Muscle of back (tissue), 13 donors: ENCODE measurements at places on chromosomes 2 and 18.

GRCh38 chr18:63254716-63255399 is 64.7 kb downstream of the BCL2 start:
- no peak for DNase-seq

DNA sequence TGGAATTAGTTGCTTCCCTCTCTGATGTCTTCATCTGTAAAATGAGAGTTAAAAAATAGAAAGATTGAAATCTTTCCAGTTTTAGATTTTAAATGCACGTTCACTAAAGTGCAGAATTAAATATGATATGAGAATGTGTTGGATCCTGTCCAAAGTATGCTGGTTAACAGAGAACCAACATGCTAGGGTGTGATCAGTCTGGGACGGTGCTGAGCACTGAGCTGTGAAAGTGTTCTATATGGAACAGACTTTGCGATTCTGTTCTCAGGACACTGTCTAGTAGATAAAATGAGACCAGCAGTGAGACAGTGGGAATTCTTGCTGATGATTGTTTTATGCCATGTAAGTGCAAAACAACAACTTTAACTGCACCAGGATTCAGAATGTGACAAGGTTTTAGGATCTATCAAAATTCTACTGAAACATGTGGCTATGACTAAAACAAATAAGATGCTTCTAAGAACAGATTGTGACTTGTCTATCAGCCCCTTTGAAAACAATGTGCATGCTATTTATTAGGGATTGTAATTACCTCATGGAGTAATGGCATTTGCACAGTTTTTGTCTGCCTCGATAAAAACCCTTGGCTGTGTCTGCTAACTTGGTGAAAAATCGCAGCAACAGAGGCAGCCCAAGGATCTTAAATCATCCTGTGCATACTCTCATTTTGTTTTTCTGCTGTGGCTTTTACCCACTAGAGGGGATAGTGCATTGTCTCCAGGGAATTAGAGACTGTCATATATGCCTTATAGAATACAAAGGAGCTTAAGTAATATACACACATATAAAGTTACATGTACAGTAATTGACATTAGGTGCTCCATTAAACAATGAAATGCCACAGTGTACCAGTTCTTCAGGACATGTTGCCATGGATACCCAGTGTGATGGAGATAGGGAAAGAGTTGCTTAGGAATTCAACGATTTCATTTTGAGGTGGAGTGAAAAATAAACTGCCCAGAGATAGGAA is 55.1 kb downstream of the MAP3K20 start:
- DNase-seq = no peak

DNA sequence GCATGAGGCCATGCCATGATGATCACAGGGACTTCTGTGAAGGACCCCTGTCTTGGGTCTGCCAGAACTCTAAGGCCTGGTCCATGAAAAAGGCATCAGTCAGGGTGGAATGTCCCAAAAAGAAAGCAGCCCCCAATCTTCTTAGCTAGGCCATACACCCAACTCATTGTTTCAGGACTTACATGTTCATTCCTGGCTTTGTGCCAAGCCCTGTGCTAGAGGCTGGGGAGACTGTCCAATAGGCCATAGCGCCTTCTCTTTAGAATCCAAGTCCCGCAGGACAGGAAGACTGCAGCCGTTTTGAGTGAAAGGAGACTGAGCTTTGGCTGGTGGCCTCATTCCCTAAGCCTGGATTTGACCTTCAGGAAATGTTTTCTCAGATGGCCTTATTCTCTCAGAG is 247.3 kb downstream of the PRKCE start:
- peak; percentile 78 for DNase-seq

DNA sequence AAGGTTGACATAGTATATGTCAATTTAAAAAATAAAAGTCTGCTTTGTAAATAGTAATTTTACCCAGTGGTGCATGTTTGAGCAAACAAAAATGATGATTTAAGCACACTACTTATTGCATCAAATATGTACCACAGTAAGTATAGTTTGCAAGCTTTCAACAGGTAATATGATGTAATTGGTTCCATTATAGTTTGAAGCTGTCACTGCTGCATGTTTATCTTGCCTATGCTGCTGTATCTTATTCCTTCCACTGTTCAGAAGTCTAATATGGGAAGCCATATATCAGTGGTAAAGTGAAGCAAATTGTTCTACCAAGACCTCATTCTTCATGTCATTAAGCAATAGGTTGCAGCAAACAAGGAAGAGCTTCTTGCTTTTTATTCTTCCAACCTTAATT is 78.6 kb upstream of the CSRNP3 start:
- DNase-seq = no peak

GRCh38 chr2:162067596-162067995 is 6.4 kb downstream of the DPP4 start:
- DNase-seq = no peak

GRCh38 chr2:161434118-161434517 is 18.0 kb downstream of the TBR1 start:
- no peak for DNase-seq

- DNase-seq = no peak
Observed at GRCh38 chr2:240999873-241000541, 1.6 kb downstream of the SNED1 start.

DNA sequence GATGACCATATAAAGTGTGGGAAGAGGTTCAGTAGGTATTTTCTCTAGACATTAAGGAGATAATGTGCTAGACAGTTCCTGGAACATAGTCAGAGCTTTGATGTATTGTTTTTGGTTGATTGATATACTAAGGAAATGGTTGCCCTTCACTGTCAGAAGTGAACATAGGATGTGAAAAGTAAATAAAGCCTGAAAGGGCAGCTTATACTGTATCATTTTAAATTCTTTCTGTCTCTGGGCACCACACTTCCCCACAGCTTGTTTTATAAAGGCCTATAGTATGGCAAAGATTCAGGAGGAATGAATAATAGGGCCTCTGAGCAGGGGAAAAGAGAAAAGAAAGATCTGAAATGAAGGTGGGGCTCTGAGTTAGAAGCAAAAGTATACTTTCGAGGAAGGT is 72.7 kb upstream of the ITPRID2 start:
- no peak for DNase-seq

DNA sequence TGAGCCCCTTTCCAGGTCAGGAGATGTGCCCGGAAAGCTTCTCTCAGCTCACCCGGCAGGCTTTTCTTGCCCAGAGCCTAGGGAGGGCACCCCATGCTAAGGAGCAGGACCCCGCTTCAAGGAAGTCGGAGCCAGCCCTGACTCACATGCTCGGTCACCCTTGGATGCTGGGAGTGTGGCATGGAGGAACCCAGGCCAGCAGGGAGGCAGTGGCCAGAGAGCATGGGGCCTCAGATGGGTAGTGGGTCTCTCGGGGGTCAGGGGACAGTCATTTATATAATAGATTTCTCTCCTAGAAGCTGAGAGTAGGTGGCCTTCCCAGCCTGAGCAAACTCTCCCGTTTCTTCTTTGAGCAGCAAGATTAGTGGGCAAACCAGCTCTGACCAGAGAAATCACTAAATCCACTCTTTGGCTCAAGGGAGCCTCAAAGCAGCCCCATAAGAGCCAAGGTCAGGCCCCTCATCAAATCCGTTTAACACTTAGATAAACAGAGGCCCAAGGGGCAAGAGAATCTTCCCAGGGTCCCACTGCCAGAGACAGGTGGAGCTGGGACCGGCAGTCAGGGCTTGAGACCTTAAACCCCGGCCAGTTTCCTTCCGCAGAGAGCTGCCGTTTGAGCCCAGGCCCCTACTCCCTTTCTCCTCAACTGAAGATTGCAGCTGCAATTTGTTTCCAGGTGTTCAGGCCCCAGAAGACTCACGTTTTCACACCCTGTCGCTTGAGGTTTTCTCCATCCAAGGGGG is 113.1 kb downstream of the CYP26B1 start:
- no peak for DNase-seq

GRCh38 chr2:225355788-225356187 is 43.7 kb upstream of the NYAP2 start:
- DNase-seq = no peak

DNA sequence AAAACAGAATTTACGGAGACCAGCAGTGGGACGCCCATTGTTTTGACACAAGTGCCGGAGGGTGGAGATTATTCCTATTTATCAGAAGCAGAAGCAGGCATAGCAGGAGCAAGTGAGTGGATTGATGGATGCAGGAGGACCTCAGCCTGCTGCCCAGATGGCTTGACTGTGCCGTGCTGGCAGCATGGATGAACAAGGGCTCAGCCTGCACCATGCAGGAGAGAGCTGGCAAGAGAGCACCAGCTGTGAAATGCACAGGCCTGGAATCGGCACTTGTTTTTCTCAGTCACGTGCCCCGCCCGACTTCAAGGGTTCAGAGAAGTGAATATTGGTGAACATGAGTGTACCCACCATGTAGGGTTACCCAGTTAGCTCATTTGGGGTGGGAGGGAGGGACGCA is 4.0 kb downstream of the IL1R2 start:
- no peak for DNase-seq

GRCh38 chr2:86487062-86487461 is 45.9 kb downstream of the KDM3A start:
- no peak for DNase-seq

DNA sequence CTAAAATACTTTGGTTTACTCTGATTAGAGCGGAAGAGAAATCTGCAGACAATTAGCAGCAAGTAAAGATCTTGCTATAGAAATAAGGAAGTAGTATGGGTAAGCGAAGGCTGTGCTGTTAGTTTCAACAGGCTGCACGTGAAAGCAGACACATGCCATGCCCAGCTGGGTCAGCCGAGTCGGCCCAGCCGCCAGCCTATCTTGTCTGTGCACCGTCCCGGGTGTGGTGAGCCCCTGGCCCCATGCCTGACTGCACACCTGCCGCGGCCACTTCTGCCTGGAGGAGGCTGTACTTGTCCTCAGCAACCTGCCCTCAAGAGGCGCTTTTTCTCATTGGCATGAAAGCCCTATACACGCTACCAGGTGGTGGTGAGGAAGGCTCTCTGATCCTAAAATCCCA is 185.5 kb downstream of the SEPTIN10 start:
- DNase-seq = no peak

GRCh38 chr2:152486737-152487400 is 151.9 kb downstream of the FMNL2 start:
- DNase-seq = peak; percentile 12

- peak; percentile 66 for DNase-seq
Observed at GRCh38 chr2:210324458-210324857, 9.5 kb upstream of the MYL1 start.

DNA sequence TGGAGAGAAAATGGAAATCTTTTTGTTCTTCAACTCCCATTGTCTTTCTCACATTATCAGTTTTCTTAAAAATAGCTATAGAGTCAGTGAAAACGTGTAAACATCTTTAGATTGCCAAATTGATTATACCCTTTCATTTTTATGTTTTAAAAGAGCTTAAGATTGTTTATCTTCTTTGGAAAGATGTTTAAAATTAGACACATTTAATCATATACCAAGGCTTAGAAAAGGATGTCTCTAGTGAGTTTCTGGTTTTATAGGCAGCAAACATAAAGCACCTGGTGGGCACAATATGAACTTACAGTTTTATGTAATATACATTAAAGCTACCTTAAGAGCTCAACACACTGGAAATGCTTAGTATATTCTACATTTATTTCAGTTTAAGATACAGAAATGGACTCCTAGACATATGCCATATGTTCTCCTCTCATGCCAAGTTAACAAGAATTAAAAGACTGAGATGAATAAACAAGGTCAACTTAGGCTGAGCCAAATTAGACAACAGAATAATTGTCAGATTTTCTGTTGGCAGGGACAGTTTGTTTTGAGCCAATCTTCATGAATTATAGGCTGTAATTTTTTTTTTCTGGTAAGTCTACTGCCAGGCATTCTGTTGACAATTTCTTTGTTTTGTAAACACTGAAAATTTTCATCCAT is 112.7 kb downstream of the OTX1 start:
- DNase-seq = no peak

- no peak for DNase-seq
Observed at GRCh38 chr2:37616677-37617005, 54.8 kb downstream of the CDC42EP3 start.

DNA sequence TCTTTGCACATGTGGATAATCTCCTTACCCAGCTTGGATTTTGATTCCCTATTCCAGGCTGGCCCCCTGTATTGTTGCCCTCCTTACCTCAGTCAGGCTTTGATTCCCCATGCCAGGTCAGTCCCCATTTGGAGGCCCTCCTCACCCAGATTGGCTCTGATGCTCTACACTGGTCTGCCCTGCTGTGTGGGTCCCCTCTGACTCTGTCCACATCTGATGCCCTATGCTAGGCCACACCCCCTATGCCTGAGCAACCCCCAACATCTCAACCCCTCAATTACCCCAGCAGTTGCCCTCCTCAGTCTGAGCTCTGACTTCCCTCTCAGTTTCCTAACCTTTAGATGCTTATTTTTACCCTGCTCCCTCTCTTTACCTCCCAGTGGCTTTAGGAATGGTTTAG is 89.4 kb downstream of the UBR3 start:
- DNase-seq = no peak

DNA sequence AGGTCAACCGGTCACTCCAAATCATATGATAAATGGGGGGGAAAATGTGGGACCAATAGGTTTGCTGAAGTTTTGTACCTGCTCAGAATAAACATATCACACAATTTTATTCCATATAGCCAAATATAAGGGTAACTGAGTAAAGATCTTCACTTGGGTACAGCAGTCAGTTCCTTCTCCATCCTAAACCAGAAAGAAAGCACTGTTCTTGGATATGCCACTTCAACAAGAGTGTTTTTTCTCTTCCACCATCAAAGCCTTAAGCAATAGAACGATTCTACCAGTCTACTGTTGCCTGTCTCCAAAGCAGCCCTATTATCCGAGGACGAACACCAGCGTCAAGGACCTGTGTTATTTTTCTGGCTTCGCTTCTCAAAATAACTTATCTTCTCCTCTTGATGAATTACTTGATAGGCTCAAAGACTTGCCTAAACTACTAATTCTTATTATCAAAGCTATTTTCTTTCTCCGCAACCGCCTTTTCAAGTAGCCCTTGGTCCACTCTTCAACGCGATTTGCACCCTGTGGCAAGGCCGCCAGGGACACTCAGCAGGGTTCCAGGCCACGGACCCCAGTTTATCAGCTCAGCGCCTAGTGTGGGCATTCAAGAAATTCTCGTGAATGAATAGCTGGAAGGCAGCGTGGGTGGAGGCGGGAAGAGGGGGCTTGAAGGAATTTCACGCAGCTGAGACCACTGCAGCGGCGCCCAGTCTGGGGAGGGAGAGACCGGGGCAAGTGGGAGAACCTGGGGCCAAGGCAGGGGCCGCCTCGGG is 646 bp downstream of the ALS2 start:
- DNase-seq = no peak

DNA sequence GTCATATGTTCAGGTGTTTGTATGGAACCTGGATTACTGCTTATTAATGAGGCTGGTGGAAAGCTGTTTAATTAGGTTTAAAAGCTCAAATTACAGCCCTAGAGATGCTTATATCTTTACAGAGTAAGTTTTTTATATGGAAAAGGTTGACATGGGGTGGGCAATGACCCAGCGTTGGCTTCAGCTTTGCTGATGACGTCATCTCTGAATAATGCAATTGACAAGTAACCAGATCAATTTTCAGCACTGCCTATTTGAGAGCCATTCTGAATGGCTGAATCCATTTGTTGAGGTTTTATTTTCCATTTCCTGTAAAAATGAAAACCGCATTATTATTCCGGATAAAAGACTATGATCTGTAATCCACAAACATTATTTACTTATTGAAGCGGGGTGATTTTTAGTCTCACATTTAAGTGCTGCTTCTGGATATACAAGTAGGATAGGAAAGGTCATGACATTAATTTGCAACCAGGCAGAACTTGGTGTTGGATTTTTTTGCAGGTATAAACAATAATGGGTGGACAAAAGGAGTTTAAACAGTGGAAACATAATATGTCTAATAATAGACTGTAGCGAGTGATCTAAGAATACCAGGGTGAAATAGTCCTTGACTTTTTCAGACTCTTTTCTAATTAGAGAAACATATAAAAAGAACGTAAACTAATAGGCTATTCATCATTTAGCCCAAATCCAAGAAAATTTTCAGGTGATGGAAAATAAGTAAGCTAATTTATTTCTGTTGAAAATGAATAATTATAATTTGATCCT is 2.7 kb downstream of the PPP1R1C start:
- DNase-seq = no peak
